ENCODE measurements at places on chromosomes 3 and 15. TPM values are rescaled to one million over a fixed set of nuclear protein-coding genes. Genes with fewer than 3 reads are reported as not detected.

Gene TRPM7
- 48.5 TPM for polyA plus RNA-seq

DNA sequence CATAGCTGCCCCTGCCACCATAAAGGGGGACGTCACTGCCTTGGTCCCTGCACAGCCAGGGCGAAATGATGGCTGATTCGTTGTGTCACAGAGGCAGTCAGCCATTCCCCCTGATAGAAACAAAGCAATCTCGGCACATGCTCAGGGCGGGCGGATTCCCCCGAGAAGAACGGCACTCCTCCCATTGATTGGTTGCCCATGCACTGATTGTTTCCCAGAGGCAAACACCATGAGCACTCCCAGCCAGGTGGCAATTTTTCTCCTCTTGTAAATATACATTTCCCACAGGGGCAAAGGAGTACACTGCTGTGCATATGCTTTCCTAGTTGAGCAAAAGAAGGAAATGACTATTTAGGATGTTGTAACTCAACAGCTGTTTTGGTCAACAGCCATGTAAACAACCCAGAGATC lies 56.5 kb downstream of the KY start:
- DNase-seq: no peak

GRCh38 chr3:160556141-160556540 lies 9.2 kb downstream of the KPNA4 start:
- no peak for DNase-seq

Gene CCDC39
- 5.2 TPM for polyA plus RNA-seq

DNA sequence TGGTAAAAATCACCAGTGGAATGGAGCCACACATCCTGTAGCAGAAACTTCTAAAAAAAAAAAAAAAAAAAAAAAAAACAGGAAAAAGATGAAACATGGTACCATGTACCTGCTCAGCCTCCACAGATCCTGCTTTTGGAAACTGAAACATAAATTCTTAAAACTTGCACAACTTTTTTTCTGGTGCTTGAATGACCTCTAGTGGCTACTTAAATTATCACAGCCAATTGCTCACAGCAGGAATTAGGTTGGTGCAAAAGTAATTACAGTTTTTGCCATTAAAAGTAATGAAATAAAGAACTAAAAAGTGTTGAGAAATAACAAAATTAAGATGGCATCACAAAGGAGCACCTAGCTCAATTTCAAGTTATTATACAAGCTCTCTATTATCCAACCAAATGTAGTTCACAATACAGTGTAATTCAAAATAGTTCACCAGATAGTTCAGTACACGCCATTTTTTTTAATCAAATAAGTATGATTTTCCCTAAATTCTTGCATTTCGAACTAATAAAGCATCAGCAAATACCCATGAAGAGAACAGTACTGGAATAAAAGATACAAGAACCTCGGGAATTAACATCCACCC lies 80.6 kb downstream of the ULK4 start:
- DNase-seq: no peak

Gene TIMP4
- polyA plus RNA-seq: 0.92 TPM

- DNase-seq: no peak
Observed at GRCh38 chr3:65449841-65450428, 588.8 kb downstream of the MAGI1 start.

Gene CSTA
- polyA plus RNA-seq: 0.37 TPM

- DNase-seq: no peak
Observed at GRCh38 chr3:36957862-36958686, 13.2 kb upstream of the TRANK1 start.

Gene PODXL2
- 46.1 TPM for polyA plus RNA-seq

Gene SLITRK3
- 0.60 TPM for polyA plus RNA-seq

DNA sequence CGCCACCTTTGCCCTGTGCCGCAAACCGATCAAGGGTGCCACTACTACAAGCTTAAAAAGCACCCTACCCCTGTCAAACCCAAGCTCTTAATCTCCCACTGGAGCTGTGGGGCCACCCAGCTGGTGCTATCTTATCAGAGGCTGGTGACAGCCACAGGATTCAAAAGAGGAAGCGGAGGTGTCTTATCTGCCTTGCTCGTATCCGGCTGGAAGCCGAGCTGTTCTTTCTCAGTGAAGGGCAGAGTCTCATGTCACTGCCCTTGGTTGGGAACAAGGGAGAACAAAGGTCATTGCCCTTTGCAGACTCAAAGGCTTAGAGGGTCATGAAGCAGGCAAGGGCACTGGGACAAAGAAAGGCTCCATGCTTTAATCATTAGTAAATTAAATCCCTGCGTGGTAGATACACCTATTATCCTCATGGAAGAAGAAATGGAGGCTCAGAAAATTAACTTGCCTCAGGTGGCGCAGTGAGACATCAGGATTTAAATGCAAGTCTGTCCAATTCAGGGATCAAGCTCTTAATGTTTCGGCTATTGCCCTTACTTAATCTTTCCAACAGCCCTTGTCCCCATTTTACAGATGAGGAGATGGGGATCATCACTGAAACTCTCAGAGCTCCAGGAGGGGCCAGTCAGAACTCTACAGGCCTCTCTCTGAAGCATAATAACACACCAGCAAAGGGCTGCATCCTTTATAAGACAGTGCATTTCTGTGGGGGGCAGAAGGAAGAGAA lies 360.0 kb upstream of the PROK2 start:
- no peak for DNase-seq

DNA sequence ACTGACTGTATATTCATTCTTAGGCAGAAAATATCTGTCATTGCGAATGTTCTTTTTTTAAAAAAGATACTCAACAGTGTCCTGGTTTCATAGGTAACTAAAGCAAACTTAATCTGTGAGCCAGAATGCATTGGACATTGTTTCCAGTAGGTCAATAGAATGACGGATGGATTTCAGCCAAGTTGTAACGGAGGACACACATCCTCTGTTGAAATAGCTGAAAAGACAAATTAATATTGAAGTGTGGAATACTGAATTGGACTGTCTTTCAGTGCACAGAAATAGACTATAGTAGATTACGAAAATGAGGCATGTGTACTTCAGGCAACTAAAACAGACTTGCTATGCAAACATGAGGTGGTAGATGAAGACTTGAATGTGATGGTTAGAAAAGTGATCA lies 461.6 kb downstream of the WDR72 start:
- no peak for DNase-seq

DNA sequence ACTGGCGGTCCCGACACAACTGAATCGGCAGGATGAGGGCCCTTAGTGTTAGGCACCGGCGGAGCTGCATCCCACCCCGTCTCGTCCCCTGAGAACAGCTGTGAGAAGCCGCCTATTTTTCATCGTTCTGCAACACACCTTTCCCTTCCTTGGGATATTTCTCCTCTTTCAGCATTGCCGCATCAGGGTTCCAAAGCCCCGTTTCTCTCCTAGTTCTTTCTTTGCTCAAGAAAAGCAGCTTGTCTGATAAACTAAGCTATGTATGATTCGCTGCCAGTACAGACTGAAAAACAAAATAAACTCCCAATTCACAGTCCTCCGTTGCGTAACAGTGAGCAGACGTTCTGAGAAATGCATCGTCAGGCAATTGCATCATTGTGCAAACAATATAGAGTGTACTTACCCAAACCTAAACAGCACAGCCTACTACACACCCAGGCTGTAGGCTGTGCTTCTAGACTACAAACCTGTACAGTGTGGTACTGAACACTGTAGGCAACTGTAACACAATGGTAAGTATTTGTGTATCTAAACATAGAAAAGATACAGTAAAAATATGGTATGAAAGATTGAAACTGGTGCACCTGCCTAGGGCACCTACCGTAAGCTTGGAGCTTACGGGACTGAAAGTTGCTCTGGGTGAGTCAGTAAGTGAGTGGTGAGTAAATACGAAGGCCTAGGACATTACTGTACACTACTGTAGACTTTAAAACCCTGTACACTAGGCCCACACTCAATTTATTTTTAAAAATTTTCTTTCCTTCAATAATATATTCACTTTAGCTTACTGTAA lies 8.9 kb upstream of the ADAMTS17 start:
- DNase-seq: no peak

- no peak for DNase-seq
Observed at GRCh38 chr15:98610991-98611390, 37.3 kb upstream of the IGF1R start.

Gene C3orf22
- 0.10 TPM for polyA plus RNA-seq

Gene MST1
- polyA plus RNA-seq: 110 TPM

GRCh38 chr15:55853134-55853533 lies 110.2 kb upstream of the PRTG start:
- DNase-seq: no peak

DNA sequence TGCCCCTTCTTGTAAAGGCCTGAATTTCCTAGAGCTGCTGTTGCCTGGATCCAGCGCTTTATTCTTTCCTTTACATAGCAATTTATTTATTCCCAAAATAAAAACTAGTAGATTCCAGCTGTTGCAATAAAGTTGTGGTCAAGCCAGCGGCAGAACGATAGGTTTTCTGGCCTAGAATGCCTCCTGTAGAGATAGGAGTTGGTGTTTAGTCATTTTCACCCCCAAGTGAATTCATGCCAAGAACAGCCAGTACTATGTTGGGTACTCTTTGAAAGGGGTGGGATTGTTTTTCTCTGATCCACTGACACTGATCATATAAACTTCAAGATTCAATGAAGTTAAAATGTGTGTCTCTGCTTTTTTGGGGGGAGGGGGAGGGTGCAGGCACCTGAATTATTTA lies 69.7 kb downstream of the KLHL25 start:
- no peak for DNase-seq

- no peak for DNase-seq
Observed at GRCh38 chr3:58635371-58636285, 30.9 kb downstream of the FAM3D start.

Data from right renal cortex interstitium (tissue), 3 donors.